H1 (cell line): ENCODE measurements at places on chromosomes 11 and 22.

DNA sequence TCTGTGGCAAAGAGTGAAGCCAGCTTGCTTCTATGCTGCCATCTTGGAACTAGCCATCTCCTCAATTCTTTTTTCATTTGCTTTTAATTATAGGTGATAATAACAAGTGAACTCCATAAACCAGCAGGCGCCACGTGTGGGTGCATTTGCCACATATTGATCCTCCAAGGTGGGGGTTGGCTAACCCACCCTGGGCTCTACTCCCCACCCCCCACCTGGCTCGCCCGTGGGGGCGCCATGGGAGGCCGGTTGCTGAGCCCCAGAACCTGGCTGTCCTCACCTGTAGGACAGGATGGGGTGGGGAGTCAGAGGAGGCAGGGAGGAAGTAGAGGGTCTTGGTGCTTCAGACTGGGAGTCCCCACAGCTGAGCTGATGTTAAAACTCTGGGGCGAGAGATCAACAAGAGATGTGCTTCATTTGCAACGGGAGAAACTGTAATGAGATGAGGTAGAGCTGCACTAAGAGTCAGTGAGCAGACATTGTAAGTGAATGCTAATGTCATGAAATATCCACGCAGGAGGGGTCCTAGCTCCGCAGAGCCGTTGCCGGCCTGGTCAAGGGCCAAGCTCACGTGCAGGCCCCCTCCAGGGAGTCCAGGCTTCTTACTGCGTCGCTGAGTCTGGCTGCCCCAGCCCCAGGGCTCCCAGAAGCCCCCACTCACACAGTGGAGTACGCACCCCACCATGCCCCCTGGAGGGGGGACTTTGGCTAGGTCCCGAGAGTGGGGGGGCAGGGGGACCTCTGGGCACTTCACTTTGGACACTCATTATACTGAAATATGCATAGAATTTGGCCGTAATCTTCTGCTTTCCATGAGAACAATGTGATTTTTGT lies 59.4 kb downstream of the BRD1 start:
- DNase-seq = no peak

DNA sequence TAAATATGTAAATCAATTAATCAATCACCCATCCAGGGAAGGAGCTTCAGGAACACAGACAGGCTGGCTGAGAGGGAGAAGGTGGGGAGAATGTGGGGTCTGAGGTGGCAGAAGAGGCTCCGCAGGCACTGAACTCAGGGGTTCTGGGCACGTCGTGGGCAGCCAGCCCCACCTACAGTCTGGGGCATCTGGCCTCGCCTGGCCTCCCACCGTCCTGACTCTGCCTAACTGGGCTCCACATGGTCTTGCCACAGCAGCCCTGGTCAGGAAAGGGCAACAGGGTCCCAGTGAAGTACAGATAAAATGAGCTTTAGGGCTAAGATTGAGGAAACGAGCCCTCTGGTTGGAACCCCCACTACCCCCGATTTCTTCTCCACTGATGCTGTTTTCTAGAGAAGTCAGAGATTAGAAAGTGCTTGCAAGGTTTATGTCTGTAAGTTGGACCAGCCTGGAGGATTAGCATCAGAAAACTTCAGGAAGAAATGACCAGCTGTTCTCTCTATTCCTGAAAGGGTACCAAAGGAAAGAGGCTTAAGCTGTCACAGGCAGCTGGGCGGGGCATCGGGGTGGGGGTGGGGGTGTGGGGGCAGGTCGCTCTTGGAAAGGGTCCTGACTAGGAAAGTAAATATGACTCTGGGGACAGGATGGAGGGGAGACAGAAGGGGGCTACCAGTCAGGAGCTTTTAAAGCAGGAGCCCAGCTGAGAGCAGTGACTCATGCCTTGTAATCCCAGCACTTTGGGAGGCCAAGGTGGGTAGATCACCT lies 261.7 kb downstream of the BUD13 start:
- DNase-seq = no peak

- no peak for DNase-seq
Measured at GRCh38 chr11:121478226-121478894, 25.6 kb upstream of the SORL1-AS1 start.

DNA sequence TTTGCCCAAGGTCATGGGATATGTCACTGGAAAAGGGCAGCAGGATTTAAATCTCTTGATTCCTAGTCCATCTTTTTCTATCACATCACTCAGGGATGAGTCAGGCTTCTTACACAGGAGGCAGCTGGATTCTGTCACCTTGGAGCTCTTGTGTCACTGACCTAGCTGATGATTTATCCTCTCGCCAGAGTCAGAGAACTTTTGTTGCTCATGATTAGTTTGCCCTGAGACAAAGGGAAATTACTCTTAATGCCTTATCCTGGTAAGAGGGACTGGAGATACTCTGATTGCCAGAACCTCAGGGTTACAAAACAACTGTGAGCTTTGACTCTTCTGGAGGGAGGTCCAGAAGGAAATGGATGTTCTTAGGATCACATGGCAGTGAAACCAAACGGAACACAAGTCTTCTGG lies 10.1 kb downstream of the COA4 start:
- DNase-seq = no peak

GRCh38 chr11:31487848-31488247 lies 21.6 kb downstream of the IMMP1L start:
- DNase-seq = no peak

DNA sequence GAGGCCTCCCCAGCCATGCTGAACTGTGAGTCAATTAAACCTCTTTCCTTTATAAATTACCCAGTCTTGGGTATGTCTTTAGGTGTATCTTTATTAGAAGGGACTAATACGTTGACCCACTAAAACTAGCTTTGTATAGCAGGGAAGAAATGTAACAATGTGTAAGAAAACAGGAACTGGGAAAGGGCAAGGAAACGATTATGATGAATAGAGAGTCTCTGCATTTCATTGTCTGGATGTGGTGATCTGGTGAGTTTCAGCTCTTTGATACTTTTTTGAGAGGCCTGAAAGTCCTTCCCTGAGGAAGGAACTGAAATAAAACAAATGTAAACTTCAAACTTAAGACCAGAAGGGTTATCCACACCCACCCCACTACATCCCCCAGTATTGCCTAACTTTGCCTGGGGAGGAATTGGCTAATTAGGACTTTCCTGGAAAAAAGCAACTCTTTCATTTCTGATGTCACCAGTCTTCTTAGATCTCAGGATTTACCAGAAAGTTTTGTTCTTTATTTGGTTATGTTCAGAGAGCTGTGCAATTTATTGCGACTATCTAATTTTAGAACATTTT lies 119.0 kb downstream of the LDLRAD3 start:
- no peak for DNase-seq

- no peak for DNase-seq
Measured at GRCh38 chr22:45804986-45805325, 133.3 kb downstream of the ATXN10 start.

DNA sequence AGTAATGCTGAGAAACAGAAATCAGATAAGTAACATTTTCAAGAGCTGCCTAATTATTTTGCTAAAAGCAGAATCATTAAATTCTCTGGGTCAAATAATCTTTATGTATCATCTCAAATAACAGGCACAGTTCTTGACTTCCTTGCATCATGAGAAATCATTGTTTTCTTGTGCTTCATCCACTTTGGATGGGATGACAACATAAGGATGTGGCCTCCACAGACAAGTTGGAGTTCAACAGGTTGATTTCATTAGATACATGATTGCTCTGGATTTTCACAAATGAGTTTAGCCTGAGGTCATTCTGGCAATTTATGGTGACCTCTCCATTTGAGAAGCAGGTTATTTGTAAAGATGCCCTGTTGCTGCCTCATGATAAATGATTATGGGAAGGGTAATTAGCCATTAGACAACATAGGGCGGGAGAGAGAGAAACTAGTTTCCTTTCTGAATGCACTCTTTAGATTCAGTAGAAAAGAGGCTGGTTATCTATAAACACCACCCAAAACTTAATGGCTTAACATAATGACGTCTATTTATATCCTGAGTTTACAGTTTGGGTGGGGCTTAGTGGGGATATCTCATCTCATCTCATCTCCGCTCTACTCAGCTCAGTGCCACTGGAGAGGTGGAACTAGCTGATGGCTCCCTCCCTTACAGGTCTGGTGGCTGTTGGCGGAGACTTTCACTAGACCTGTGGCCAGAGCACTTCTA lies 35.0 kb upstream of the ADORA2A start:
- DNase-seq = no peak

GRCh38 chr11:119483881-119484371 lies 61.0 kb upstream of the THY1 start:
- DNase-seq = no peak

- no peak for DNase-seq
Measured at GRCh38 chr11:65766535-65766934, 14.2 kb downstream of the AP5B1 start.
